ENCODE measurements at places on chromosomes 3 and 15.

DNA sequence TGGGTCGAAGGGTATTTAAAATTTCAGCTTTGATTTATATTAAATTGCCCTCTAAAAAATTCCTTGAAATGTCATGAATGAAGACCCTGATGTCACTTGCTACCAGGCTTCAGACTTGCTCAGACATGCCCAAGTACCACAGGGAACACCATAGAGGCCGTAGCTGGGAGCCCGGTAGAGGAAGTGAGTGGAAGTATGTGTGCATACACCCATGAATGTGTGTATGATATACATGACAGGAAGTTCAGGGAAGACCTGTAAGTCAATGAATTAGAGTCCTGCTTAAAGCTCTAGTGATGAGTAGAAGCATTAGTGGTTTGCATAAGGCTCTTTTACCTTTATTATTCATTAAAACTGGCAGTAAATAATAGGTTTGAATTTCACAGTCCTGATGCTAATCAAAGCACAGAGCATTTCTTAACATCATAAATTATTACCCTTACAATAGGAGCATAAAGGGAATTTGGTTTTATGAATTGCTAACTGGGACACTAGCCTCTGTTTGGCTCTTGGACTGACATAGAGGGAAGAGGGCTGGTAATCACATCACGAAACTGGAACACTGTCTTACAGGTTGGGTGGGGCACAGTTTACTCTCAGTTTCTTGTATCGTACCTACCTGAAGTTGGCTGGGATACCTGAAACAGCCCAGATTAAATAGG, 144.4 kb downstream of the CHST2 start:
- no peak for DNase-seq

DNA sequence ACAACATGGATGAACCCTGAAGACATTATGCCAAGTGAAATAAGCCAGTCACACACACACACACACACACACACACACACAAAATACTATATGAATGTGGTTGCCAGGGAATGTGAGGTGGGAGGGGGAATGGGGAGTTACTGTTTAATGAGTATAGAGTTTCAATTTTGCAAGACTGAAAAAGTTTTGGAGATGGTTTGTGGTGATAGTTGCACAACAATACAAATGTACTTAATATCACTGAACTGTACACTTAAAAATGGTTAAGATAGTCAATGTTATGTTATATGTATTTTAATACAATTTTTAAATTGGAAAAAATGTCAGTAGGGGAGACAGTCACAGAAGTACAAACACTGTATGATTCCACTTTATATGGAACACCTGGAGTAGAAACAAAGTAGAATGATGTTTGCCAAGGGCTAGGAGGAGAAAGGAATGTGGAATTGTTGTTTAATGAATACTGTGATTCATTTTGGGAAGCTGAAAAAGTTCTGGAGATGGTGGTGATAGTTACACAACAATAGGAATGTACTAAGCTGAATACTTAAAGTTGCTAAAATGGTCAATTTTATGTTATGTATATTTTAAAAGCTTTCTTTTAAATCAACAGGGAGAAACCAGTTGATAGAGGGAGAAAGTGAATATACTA, 76.6 kb downstream of the RPL39L start:
- DNase-seq = no peak

DNA sequence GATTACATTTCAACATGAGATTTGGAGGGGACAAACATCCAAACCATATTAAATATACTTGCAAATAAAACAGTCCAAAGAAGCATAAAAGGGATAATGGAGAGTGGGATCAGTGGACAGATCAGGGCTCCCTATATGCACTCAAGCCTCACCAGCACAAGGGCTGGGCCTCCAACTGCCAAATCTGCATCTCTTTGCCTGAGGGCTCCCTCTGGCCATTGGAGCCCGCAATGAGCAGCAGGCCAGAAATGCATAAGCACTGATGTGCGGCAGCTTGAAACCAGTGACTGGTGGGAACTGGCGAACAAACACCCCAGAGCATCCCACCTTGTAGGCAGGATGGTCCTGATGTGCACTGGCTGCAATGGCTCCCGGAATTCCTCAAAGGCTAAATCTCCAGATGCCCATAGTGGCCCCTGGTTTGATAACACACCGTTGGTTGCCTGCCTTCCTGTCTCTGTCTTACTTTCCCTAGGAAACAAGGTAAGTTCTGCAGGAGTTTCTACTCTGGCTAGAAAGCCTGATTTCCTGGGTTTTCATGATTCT, 55.9 kb upstream of the POMGNT2 start:
- no peak for DNase-seq

GRCh38 chr3:23017801-23018200, 185.3 kb upstream of the UBE2E2 start:
- DNase-seq = no peak

- DNase-seq = no peak
Measured at GRCh38 chr15:64507293-64507802, 47.0 kb downstream of the ZNF609 start.

GRCh38 chr3:21331857-21332256, 419.2 kb downstream of the ZNF385D start:
- no peak for DNase-seq

GRCh38 chr15:44530653-44531052, 6.3 kb upstream of the EIF3J start:
- no peak for DNase-seq

DNA sequence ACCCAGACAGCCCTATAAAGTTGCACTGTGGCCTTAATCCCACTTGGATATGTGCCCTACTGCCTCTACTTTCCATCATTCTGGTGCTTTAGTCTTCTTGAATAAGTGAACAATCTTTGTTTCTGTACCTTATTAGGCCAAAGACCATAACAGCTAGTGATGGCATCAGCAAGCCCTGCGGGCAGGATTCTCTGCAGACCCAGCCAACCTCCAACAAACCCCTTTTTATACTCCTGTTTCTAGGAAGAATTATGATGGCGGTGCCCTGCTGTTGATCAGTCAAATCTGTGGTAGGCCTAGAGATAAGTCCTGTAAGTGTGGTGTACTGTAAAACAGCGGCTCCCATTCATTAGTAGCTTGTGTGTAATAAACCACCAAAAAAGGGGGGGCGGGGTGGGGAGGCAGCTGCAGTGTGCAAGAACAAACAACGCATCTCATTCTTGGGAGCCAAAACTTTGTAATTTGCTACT, 40.5 kb downstream of the SOX2 start:
- no peak for DNase-seq

DNA sequence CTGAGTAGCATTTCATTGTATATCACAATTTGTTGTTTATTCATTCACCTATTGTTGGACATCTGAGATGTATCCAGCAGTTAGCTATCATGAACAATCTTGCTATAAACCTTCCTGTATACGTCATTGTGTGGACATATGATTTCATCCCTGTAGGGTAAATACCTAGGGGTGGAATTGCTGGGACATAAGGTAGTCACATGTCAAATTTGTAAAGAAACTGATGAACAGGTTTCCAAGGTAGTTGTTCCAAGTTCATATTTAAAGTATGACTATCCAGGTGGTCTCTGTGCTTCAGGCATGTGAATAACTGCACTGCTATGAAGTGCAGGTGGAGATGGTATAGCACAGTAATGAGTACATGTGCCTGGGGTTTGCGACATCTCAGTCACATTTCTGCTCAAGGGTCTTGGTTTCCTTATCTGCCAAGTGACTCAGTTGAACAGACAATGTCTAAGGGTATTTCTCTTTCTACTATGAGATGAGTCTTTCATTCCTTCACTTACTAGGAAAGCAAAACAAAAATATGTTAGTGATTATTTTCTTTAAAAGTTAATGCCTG, 229.0 kb upstream of the HES1 start:
- DNase-seq = no peak

DNA sequence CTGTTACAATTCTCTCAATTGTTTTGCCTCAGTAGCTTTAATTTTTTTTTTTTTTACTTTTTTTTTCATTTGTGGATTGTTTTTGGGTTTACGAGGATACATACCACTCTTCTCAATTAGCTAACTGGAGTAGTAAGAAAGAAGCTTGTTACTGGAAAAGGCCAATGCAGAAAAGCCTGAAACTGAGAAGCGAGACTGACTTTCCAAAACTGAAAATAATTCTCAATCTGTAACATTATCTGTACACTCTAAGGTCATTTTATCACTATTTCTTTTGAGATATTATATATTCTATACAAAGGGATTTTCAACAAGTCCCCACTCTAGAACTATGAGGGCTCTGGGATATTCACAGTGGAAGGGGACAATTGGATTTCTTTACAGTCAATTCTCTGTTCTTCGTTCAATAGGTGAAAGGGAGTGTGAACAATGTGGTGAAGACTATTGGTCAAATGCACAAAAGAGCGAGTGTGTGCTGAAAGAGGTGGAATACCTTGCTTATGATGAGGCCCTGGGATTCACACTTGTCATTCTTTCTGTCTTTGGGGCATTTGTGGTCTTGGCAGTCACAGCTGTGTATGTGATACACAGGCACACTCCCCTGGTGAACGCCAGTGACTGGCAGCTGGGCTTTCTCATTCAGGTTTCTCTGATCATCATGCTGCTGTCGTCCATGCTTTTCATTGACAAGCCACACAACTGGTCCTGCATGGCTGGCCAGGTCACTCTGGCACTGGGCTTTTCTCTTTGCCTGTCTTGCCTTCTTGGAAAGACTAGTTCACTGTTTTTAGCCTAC, 83.9 kb upstream of the KCNAB1 start:
- no peak for DNase-seq
